ENCODE measurements at places on chromosomes 13 and 19. TPM values are rescaled to one million over a fixed set of nuclear protein-coding genes. Genes with fewer than 3 reads are reported as not detected.

DNA sequence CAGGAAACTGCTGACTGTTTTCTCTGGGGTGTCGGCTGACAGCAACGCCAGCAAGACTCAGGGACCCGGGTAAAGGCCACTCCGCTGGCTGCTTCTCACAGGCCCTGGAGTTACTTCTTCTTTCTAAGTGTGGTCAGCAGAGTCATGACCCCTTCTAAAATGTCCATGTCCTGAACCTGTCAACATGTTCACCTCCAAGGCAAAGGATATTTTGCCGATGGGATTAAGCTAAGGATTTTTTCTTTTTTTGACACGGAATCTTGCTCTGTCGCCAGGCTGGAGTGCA, 7.9 kb downstream of the PEX11G start:
- peaks cover 16% of the 10 kb centered on the region for H3K27me3 ChIP-seq
- no peak for DNase-seq
- no peaks in the 10 kb centered on the region for H3K36me3 ChIP-seq
- no peak overlapping the region for H3K27ac ChIP-seq

- peaks cover 25% of the 10 kb centered on the region for H3K4me1 ChIP-seq
- peaks cover 49% of the 10 kb centered on the region for H3K36me3 ChIP-seq
- no peaks in the 10 kb centered on the region for H3K27me3 ChIP-seq
- peak; percentile 85 for DNase-seq
- H3K4me3 ChIP-seq, result no peak overlapping the region
Measured at GRCh38 chr19:2446381-2446780, 10.4 kb downstream of the LMNB2 start.

DNA sequence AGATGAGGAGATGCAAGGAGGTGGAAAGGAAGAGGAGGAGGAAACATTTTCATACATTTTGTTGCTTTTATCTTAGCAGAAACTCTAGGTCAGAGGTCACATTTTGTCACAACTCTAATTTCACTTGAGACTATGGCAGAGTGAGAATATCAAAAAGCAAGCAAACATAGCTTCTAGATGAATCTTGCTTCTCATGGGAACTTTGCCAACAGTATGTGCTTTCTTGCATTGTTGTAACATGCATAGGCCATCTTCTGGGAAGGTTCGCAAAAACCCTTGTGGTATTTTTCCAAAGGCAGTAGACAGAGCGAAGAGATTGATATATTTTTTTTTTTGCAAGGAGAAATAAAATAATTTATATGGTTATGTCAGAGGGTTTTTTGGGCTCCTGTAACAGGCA, 291.3 kb downstream of the MTUS2 start:
- no peaks in the 10 kb centered on the region for H3K36me3 ChIP-seq
- H3K4me1 ChIP-seq, result no peaks in the 10 kb centered on the region
- no peak for DNase-seq
- no peak overlapping the region for H3K4me3 ChIP-seq
- no peaks in the 10 kb centered on the region for H3K27me3 ChIP-seq
- H3K27ac ChIP-seq, result no peak overlapping the region

SOHLH2 gene
- total RNA-seq, result 0.47 TPM

- H3K4me3 ChIP-seq, result no peak overlapping the region
- no peaks in the 10 kb centered on the region for H3K4me1 ChIP-seq
- H3K27me3 ChIP-seq, result no peaks in the 10 kb centered on the region
- no peak overlapping the region for H3K27ac ChIP-seq
- DNase-seq, result no peak
Measured at GRCh38 chr19:24059563-24060295, 27.3 kb upstream of the ZNF254 start.

DNA sequence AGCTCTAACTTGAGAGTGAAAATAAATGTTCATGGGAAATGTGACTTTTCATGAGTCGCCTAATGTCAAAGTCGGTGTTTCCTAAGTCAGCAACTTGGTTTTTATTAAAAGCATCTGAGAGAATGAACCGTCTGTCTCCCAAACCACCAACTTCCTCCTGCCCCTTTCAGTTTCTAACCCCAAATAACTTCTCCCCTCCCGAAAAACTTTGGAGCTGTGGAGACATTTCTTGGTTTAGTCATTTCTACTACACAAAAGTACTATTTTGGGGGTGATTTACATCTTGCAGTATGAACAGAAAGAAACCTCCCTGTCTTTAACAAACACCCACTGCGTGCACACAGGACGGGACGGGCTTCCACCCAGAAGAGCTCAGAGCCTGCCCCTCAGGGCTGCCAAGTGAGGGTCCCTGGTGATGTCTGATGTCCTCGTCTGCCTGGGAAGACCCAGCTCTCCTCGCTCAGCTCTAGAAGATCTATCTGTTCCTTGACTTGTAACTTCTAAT, 65.0 kb downstream of the RASA3 start:
- no peaks in the 10 kb centered on the region for H3K27me3 ChIP-seq
- peaks cover 33% of the 10 kb centered on the region for H3K4me1 ChIP-seq
- no peak for DNase-seq
- no peak overlapping the region for H3K4me3 ChIP-seq
- H3K36me3 ChIP-seq, result peaks cover 3% of the 10 kb centered on the region
- peak overlapping the region; percentile 58 for H3K27ac ChIP-seq

LIM2 gene
- total RNA-seq, result not detected

SIGLEC6 gene
- total RNA-seq, result 0.28 TPM

DNA sequence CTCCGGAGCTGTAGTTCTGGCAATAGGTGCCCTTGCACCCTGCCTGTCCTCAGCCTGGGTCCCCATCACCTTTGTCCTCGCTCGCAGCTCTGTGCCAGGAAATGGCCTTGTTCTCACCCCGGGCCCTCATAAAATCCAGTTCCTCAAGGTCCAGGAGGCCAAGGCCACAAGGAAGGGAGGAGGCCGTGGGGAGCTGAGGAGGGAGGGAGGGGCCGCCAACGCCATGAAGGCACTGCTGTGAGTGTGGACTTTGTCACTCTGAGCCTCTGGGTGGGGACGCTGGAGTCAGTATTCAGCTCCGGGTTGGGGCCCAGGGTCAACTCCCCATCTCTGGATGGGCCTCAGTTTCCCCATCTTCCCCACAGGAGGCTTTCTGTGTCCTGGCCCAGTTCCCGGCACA, 9.2 kb upstream of the GNA11 start:
- no peak overlapping the region for H3K27ac ChIP-seq
- H3K27me3 ChIP-seq, result no peaks in the 10 kb centered on the region
- no peak for DNase-seq
- H3K36me3 ChIP-seq, result no peaks in the 10 kb centered on the region

DNA sequence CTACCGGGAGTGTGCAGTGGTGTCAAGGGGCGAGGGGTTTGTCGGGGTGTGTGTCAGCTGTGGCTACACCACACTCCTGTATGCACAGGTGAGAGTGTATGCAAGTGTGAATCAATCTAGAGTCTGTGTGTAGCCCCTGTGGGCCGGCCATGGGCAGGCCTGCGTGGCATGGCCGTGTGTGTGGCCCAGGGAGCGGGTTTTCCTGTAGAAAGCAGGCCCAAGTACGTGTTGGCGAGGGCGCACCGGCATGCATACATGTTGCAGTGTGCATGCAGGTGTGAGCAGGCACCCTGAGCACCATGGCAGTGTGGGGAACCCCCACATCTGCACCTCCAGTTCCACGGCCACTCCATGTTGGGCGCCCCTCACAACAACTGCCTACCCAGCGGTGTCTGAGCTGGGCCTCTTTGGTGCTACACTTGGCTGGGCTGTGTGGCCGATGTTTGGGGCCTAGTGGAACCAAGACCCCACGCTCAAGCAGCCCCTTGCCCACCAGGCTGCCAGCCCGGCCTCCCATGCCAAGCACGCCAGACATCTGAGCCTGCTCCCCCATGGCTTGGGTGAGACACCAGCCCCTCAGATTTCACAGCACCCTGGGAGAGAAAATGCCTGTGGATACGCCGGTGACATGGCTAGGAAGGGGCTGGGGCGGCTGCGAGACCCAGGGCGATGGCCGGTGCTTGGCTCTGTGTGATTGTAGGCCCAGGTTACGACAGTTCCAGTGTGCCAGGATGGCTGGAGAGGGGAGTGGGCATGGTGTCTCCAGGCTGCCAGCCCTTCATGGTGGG, 2.1 kb downstream of the NFIX start:
- peaks cover 86% of the 10 kb centered on the region for H3K27me3 ChIP-seq
- no peaks in the 10 kb centered on the region for H3K36me3 ChIP-seq
- no peak overlapping the region for H3K4me3 ChIP-seq
- no peak overlapping the region for H3K27ac ChIP-seq
- H3K4me1 ChIP-seq, result peaks cover 7% of the 10 kb centered on the region
- DNase-seq, result no peak

PNMA8A gene
- total RNA-seq, result 45.4 TPM

- H3K27me3 ChIP-seq, result peaks cover 94% of the 10 kb centered on the region
- H3K4me1 ChIP-seq, result peaks cover 4% of the 10 kb centered on the region
- H3K4me3 ChIP-seq, result peak within 1 kb of the TSS; percentile 36
- no peaks in the 10 kb centered on the region for H3K36me3 ChIP-seq
Measured at GRCh38 chr13:35475960-35476943, at the start of gene MAB21L1. MAB21L1 (minus strand) TSS chr13:35476689; CDS start chr13:35476138, 551 bp downstream.

- no peak for DNase-seq
- H3K27ac ChIP-seq, result no peak overlapping the region
- peaks cover 13% of the 10 kb centered on the region for H3K4me1 ChIP-seq
- no peak overlapping the region for H3K4me3 ChIP-seq
- no peaks in the 10 kb centered on the region for H3K36me3 ChIP-seq
- peaks cover 21% of the 10 kb centered on the region for H3K27me3 ChIP-seq
Measured at GRCh38 chr19:2602391-2603181, 99.9 kb downstream of the GNG7 start.

DNA sequence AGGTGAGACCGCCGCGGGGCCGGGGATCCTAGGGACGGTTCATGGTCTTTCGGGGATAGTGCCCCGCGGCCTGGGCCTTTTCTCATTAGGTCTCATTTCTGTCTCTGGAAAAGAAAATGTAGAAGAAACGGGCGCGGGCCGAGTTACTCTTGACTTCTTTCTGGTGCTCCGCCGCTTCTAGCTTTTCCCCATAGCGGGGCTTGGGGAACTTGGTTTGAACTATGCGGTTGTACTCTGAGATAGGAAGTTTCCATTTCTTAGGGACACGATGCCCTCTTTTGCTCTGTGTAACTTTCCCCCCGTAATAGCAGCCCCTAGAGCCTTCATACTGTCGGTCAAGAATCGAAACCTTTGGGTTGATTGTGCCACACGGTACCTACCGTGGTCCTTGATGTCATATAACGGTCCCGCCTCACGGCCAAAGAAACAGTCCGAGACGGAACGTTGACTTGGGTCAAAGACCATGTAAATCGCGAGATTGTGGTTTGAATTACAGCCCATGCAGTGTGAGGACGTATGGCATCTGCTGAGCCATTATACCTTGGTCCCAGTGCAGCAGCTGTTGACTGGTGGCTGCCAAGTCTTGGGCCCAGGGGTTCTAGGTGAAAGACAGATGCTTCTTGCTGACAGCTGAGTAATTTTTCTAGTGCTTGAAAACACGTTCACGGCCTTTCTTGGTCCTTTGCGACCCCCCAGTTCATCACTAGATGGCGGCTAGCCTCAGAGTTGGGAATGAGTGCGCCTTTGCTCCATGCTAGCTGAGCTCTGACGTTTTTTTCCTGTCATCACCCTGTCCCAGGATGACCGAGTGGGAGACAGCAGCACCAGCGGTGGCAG, 487 bp downstream of the RPS5 start:
- H3K4me3 ChIP-seq, result peak overlapping the region; percentile 92
- peak overlapping the region; percentile 94 for H3K27ac ChIP-seq
- no peaks in the 10 kb centered on the region for H3K27me3 ChIP-seq
- no peak for DNase-seq
- peaks cover 7% of the 10 kb centered on the region for H3K36me3 ChIP-seq

SMIM44 gene
- total RNA-seq, result not detected

- H3K27ac ChIP-seq, result peak overlapping the region; percentile 85
- no peaks in the 10 kb centered on the region for H3K36me3 ChIP-seq
- DNase-seq, result no peak
- H3K4me3 ChIP-seq, result no peak overlapping the region
- peaks cover 46% of the 10 kb centered on the region for H3K4me1 ChIP-seq
Measured at GRCh38 chr19:43468354-43469159, 3.1 kb upstream of the LYPD3 start.

GRCh38 chr13:107764046-107764445, 451.3 kb downstream of the LIG4 start:
- no peaks in the 10 kb centered on the region for H3K4me1 ChIP-seq
- no peak for DNase-seq
- H3K27ac ChIP-seq, result no peak overlapping the region
- H3K4me3 ChIP-seq, result no peak overlapping the region
- H3K27me3 ChIP-seq, result no peaks in the 10 kb centered on the region

DNA sequence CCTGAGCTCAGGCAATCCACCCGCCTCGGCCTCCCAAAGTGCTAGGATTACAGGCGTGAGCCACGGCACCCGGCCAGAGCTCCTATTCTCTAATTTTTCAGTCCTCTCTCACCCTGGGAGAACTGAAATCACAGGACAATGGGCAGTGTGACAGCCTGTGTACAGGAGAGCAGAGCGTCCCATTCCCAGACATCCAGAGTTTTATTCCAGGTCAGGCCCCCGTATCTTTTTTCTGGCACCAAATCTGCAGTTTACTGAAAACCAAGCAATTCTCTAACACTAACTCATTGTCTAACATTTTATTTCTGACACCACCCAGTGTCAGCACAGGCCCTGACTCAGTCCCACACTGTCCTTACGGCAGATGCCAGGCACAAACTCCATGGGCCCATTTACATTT, 6.7 kb downstream of the ZNF708 start:
- no peaks in the 10 kb centered on the region for H3K4me1 ChIP-seq
- no peak for DNase-seq
- no peak overlapping the region for H3K4me3 ChIP-seq
- no peaks in the 10 kb centered on the region for H3K27me3 ChIP-seq
- H3K27ac ChIP-seq, result no peak overlapping the region

- H3K27ac ChIP-seq, result no peak overlapping the region
- no peaks in the 10 kb centered on the region for H3K27me3 ChIP-seq
- no peak overlapping the region for H3K4me3 ChIP-seq
- H3K4me1 ChIP-seq, result peaks cover 12% of the 10 kb centered on the region
Measured at GRCh38 chr19:40687525-40688016, 2.9 kb downstream of the NUMBL start.

- H3K36me3 ChIP-seq, result peaks cover 28% of the 10 kb centered on the region
- peak; percentile 95 for DNase-seq
- no peaks in the 10 kb centered on the region for H3K27me3 ChIP-seq
- peak within 1 kb of the TSS; percentile 98 for H3K4me3 ChIP-seq
Measured at GRCh38 chr13:27251166-27252091, at the start of gene RPL21. RPL21 (plus strand) TSS chr13:27251558; CDS start chr13:27253777, 2,219 bp downstream.

- no peaks in the 10 kb centered on the region for H3K4me1 ChIP-seq
- no peak overlapping the region for H3K27ac ChIP-seq
- H3K36me3 ChIP-seq, result no peaks in the 10 kb centered on the region
- H3K4me3 ChIP-seq, result no peak overlapping the region
- DNase-seq, result no peak
Measured at GRCh38 chr19:46544651-46545050, 49.0 kb upstream of the PNMA8B start.

DNA sequence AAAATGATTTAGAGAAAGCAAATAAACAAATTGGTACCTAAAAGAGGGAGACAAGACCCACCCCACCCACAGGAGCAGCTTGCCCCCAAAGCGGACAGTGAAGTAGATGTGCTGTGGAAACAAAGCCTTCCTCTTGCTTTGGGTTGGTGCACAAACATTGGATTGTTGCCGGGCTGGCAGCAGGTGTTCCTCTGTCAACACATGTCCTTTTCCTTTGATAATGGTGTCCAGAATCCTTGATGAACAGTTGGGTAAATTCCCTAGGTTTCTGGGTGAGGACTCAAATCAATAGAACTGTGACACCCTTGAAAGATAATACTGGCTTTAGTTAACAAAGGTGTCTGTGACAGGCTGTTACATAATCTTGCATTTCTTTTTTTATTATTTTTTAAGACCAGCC, 311.8 kb downstream of the SPRY2 start:
- no peaks in the 10 kb centered on the region for H3K36me3 ChIP-seq
- no peak overlapping the region for H3K27ac ChIP-seq
- no peaks in the 10 kb centered on the region for H3K27me3 ChIP-seq
- DNase-seq, result no peak
- no peaks in the 10 kb centered on the region for H3K4me1 ChIP-seq
- H3K4me3 ChIP-seq, result no peak overlapping the region

SIAH3 gene
- 0.14 TPM for total RNA-seq

GRCh38 chr13:37241786-37242185, 136.3 kb upstream of the CSNK1A1L start:
- H3K27me3 ChIP-seq, result no peaks in the 10 kb centered on the region
- H3K4me3 ChIP-seq, result no peak overlapping the region
- H3K27ac ChIP-seq, result no peak overlapping the region
